Neural progenitor cell (in vitro differentiated cells): ENCODE measurements at places on chromosomes 7 and 10. TPM values are rescaled to one million over a fixed set of nuclear protein-coding genes. Genes with fewer than 3 reads are reported as not detected.

DNA sequence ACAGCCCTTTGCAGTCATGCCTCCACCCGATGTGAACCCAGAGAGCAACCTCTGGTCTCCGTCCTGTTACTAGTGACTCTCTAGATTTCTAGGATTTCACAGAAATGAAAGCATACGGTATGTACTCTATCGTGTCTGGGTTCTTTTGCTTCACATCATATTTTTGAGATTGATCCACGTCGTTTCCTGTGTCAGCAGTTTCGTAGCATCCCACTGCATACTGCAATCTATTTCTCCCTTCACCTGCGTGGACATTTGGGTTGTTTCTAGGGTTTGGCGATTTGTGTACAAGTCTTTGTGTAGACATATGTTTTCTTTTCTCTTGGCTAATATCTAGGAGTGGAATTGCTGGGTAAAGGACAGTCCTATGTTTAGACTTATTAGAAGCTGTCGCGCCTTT lies 119.8 kb upstream of the PCBD1 start:
- DNase-seq, result no peak

DNA sequence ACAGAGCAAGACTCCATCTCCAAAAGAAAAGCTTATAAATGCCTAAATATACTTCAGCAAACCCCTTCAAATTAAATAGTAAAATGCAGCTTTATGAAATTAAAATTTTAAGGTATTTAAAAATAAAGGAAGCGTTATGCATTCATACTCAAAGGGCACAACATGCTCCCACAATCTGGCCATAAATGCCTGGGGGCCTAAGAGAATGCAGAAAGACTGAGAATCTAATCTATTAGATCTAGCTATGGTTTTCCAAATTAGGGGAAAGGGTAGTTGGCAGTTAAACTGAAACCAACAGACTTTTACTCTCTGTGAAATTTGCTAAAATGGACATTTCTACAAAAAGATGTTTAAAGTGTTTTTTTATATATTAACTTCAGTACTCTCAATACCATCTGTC lies 40.6 kb downstream of the SORBS1 start:
- no peak for DNase-seq

- no peak for DNase-seq
Measured at GRCh38 chr7:142389544-142389943, 131.7 kb upstream of the PRSS58 start.

GRCh38 chr10:6203331-6204062 lies 765 bp downstream of the PFKFB3 start:
- peak; percentile 95 for DNase-seq

DNA sequence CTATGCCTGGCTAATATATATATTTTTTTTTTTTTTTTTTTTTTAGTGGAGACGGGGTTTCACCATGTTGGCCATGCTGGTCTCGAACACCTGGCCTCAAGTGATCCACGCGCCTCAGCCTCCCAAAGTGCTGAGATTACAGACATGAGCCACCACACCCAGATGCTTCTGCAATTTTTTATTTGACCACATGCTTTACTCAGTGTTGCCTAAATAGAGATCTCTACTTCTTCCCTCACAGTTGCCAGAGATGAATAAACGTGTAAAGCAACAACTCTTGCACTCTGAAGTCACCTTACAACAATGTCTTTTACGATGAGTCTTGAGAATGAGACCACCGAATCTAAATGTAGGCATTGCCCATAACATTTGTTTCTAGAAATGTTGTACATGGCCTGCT lies 107.9 kb upstream of the FRMD4A start:
- no peak for DNase-seq

GRCh38 chr7:29843093-29843492 lies 36.8 kb downstream of the WIPF3 start:
- peak; percentile 89 for DNase-seq

DNA sequence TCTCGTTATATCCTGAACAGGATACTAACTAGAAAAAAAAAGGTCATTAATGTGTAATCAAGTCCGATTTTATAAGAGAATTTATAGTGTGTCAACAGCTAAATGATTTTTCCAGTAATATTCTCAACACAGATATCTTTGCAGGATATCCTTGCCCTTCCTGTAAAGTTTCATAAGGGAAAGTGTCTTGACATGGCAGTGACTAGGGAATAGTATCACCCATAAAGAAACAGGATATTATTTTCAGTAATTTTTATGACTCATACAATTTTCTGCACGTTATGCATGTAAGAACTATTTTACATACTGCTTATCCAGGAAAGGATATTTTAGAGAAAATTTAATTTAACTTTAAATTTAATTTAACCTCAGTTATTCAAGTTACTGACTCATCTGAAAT lies 19.5 kb upstream of the PNLIP start:
- no peak for DNase-seq

DNA sequence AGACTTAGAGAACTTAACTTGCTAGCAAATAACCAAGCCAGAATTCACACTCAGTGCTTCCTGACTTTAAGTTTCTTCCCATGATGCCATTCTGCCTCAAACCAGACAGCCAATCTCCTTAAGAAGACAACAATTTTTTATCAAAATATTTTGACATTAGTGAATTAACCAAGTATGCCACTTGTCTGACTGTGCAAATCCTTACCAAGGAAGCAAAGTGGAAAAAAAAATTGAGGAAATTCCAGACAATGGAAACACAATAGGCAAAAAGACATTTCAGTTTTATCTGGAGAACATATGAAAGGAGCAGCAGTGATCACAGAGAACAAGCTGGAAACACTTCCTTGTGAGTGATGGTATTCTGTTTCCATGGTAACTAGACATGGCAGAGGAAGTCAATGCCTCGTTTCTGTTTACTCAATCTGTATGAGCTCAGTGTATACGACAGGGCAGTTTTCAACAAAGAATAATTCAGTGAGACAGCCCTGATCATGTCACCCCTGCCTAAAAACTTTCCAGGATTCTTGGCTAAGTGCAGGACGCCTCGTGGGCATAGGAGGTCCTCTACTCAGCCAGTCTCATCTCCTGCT lies 114.2 kb downstream of the DYNC1I1 start:
- DNase-seq, result no peak

GRCh38 chr10:36448760-36449691 lies 676.4 kb upstream of the ANKRD30A start:
- DNase-seq, result peak; percentile 33

GRCh38 chr7:55190511-55191160 lies 171.8 kb downstream of the EGFR start:
- no peak for DNase-seq

GRCh38 chr10:98047009-98047741 lies 16.8 kb upstream of the CRTAC1 start:
- no peak for DNase-seq

- no peak for DNase-seq
Measured at GRCh38 chr7:2644562-2645273, 12.9 kb downstream of the TTYH3 start.

- no peak for DNase-seq
Measured at GRCh38 chr7:20816372-20816959, 29.8 kb upstream of the SP8 start.

GRCh38 chr10:18216482-18216881 lies 76.3 kb downstream of the CACNB2 start:
- peak; percentile 20 for DNase-seq

DNA sequence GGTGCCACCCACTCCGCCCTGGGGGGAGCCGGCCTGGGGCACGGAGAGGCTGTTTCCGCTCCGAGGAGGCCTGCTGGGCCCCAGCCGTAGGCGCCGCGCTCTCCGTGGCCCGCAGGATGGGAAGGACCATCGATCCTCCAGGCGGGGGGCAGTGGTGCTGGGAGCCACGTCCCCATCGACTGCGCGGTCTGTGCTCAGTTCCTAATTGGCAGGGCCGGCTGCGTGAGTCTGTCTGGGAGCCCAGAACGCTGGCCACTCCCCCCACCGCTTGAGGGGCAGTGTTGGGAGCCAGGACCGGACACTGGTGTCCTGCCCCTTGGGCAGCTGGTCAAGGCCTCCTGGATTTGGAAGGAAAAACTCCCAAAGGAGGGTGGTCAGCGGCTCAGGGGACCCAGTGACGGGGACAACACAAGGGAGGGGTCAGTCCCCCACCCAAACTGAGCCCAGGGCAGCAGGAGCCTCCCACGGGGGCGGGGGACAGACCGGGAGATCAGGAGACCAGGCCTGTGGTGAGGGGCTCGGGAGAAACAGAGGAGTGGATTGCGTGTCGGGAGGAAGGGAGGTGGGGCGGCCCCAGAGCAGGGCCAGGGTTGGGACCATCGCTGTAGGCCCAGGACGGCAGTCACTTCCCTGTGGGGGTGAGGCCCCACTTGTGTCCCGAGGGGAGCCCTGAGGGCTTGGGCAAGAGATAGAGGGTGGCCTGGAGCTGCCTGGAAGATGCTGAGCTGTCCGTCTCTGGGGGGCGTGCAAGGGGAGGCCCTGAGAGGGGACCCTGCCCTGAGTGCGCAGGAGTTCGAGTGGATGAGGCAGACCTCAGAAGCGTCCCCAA lies 89.0 kb downstream of the UNCX start:
- no peak for DNase-seq

DNA sequence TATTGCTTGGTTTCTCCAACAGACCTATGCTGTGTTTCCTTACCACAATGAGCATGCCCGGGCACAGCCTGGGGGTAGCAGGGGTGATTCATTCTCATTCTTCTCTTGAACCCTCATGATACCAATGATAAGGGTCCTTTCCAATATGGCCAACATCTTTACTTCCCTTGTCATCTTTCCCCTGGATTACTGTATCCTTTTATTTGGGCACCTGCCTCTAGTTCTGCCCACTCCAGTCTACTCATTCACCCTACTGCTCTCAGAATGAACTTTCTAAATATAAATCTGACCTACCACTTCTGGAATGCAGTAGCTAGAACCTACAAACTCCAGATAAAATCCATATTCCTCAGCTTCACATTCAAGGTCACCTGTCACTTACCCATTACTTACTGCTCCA lies 26.4 kb upstream of the ITPRID1 start:
- no peak for DNase-seq

GRCh38 chr10:114751856-114752255 lies 69.7 kb upstream of the FHIP2A start:
- DNase-seq, result no peak

DNA sequence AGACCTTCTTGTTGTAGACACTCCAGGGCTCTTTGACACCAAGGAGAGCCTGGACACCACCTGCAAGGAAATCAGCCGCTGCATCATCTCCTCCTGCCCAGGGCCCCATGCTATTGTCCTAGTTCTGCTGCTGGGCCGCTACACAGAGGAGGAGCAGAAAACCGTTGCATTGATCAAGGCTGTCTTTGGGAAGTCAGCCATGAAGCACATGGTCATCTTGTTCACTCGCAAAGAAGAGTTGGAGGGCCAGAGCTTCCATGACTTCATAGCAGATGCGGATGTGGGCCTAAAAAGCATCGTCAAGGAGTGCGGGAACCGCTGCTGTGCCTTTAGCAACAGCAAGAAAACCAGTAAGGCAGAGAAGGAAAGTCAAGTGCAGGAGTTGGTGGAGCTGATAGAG lies 5.5 kb downstream of the GIMAP7 start:
- DNase-seq, result no peak

- no peak for DNase-seq
Measured at GRCh38 chr10:44516891-44517290, 132.0 kb upstream of the CXCL12 start.

DNA sequence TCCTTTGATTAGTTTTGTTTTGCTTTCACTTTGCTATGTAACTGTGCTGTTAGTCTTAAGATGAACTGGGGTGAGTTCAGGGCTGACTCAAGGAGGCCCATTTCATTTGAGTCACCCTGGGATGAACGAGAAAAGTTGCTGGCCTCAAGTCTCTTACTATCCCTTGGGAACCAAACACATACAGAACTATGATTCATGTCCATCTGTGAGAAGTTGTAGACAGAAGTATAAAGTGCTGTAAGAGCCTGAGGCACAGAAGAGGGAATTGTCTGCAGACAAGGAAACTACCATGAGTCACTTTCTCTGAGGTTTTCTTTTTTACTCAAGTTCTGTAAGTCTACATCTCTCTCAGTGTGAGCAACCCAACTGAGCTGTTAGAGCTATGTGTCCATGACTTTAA lies 179.8 kb upstream of the CSTF2T start:
- DNase-seq, result no peak

GPR15LG gene
- total RNA-seq, result not detected in 2 replicates

VPS26A gene
- total RNA-seq, result 35.7 and 56.0 TPM in 2 replicates

HTR5A gene
- not detected in 2 replicates for total RNA-seq
